ENCODE measurements at places on chromosomes 12 and 14.

GRCh38 chr14:21105095-21105494 lies 4.2 kb downstream of the TMEM253 start:
- H3K4me3 ChIP-seq: peak overlapping the region; percentile 90
- H3K27me3 ChIP-seq: no peaks in the 10 kb centered on the region
- no peak for DNase-seq
- H3K4me1 ChIP-seq: peaks cover 55% of the 10 kb centered on the region

DNA sequence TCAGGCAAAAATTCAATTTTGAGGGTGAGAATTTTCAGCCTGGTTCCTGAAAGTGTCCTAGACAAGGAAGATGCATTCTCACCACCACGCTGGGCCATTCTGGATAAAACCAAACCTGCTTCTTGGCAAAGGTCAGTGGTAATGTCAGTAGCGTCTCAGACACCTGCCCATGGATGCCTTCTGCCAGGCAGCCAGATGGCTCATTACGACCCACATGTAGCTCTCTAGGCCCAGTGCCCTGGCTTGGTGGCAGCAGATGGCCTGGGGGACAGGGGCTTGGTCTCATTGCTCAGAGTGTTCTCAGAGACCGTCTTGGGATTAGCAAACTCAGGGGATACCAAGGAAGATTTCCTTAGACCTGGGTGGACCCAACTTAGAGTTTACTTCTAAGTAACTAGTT lies 105.1 kb downstream of the ARF6 start:
- H3K36me3 ChIP-seq: peaks cover 4% of the 10 kb centered on the region
- no peak overlapping the region for H3K4me3 ChIP-seq
- no peaks in the 10 kb centered on the region for H3K27me3 ChIP-seq
- peak overlapping the region; percentile 20 for H3K27ac ChIP-seq
- no peak for DNase-seq

DNA sequence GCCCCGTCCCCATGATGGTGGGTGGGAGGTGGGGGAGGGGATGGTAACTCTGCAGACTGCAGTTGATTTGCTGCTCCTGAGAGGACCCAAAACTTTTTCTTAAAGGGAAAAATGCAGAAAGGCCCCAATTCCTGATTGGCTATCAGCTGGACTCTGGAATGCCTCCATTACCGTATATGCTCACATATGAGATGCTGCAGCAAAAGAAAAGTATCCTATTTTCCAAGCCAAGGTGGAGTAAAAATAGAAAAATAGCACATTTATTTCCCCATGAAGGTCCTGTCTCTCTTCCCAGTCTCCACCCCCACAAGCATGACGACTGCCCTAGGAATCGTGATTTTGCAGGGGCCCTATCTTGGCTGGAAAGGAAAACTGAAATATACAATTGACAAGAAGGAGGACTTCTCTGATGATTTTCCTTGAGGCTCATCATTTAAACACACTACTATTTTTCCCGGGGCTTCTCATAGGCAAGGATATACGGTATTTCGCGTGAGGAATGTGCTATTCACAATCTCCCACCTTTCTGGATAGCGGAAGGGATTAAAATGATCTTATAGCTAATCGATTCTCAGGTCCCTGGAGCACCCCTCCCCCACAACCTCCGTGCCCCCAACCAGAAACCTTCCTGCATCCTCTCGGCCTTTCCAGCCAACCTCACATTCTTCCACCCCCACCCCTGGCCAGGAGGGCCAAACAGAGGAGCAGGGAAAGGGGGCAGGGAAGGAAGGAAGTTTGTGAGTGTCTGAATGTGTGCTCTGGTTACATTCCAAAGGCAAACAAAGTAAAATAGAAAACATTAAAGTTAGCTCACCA lies 138.9 kb upstream of the CCND2 start:
- DNase-seq: no peak
- H3K4me3 ChIP-seq: no peak overlapping the region
- no peak overlapping the region for H3K27ac ChIP-seq
- H3K36me3 ChIP-seq: peaks cover 8% of the 10 kb centered on the region
- peaks cover 68% of the 10 kb centered on the region for H3K4me1 ChIP-seq

DNA sequence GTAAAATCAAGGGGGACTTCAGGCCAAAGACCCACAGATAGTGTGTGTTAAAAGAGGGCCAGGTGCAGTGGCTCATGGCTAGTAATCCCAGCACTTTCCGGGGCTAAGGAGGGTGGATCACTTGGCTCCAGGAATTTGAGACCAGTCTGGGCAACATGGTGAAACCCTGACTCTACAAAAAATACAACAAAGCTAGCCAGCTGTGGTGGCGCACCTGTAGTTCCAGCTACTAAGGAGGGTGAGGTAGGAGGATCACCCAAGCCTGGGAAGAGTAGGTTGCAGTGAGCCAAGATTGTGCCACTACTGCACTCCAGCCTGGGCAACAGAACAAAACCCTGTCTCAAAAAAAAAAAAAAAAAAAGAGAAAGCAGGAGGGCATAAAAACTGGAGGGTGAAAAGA lies 8.5 kb downstream of the VCPKMT start:
- H3K4me1 ChIP-seq: peaks cover 45% of the 10 kb centered on the region
- H3K4me3 ChIP-seq: no peak overlapping the region

DNA sequence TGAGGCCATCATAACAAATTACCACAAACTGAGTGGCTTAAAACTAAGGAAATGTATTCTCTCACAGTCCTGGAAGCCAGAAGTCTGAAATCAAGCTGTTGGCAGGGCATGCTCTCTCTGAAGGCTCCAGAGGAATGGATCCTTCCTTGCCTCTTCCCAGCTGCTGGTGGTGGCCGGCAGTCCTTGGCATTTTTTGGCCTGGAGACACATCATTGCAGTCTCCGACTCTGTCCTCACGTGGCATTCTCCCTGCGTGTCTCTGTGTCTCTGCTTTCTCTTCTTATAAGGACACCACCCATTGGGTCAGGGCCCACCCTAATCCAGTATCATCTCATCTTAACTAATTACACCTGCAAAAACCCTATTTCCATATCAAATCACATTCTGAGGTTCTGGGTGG lies 206.1 kb downstream of the SLC41A2 start:
- no peak for DNase-seq
- H3K27me3 ChIP-seq: no peaks in the 10 kb centered on the region
- H3K36me3 ChIP-seq: no peaks in the 10 kb centered on the region
- H3K27ac ChIP-seq: peak overlapping the region; percentile 17
- H3K4me3 ChIP-seq: no peak overlapping the region
- H3K4me1 ChIP-seq: peaks cover 27% of the 10 kb centered on the region

DNA sequence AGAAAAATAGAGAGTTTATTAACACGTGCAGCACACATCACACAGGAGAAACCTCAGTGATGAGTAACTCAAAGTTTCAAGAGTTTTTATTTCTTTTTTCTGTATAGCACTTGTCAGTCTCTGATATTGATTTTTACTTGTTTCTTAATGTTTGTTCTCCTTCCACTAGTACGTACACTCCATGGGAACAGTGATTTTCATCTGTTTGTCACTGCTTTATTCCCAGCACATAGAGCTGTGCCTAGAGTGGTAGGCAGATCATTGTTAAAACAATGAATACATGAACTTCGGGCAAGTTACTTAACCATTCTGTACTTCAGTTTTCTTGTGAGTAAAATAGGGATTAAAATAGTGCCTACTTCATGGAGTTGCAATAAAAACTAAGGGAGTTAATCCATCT lies 46.6 kb downstream of the ETV6 start:
- H3K4me1 ChIP-seq: peaks cover 53% of the 10 kb centered on the region
- H3K27me3 ChIP-seq: no peaks in the 10 kb centered on the region
- H3K36me3 ChIP-seq: no peaks in the 10 kb centered on the region

DNA sequence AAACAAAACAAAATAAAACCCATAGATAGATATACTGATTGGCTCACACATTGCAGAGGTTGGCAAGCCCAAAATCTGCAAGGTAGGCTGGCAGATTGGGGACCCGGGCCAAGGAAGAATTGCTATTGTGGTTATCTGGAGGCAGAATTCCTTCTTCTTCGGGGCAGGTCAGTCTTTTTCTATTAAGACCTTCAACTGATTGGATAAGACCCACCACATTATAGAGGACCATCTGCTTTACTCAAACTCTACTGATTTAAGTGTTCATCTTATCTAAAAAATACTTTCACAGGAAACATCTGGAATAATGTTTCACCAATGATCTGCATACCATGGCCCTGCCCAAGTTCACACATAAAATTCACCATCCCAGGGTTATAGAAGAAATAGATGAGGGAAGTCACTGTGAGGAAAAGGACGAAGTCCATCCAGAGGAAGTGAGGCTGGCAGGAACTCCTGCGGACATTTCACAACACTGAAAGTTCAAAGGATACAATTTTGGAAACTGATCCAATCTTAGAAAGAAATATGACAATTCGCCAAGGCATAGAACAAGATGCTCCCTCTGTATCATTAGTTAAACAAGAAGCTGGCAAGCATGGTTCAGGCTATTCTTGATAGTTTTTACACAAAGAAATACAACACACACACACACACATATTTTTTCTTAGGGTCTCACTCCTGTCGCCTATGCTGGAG lies 127.6 kb upstream of the MED13L start:
- no peaks in the 10 kb centered on the region for H3K36me3 ChIP-seq
- no peak for DNase-seq
- H3K27ac ChIP-seq: no peak overlapping the region
- no peaks in the 10 kb centered on the region for H3K27me3 ChIP-seq
- H3K4me3 ChIP-seq: no peak overlapping the region

DNA sequence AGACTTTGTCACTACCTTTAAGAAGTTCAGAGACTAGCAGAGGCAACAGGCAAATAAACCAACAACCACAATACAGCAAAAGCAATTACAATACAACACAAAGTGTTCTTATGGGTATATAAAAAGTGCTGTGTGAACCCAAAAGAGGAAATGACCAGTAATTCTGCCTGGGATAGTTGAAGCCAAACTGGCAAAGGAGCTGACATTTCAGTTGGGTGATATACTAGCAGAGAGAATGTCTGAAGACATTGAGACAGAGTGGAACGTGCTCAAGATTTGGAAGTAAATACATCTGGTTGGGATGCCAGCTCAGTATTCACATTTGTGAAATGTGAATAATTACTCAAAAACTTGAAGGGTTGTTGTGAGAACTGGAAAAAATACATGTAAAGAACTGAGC lies 80.6 kb upstream of the GTF2A1 start:
- H3K4me3 ChIP-seq: no peak overlapping the region
- DNase-seq: no peak
- H3K27ac ChIP-seq: no peak overlapping the region
- H3K4me1 ChIP-seq: peaks cover 17% of the 10 kb centered on the region
- no peaks in the 10 kb centered on the region for H3K36me3 ChIP-seq

DNA sequence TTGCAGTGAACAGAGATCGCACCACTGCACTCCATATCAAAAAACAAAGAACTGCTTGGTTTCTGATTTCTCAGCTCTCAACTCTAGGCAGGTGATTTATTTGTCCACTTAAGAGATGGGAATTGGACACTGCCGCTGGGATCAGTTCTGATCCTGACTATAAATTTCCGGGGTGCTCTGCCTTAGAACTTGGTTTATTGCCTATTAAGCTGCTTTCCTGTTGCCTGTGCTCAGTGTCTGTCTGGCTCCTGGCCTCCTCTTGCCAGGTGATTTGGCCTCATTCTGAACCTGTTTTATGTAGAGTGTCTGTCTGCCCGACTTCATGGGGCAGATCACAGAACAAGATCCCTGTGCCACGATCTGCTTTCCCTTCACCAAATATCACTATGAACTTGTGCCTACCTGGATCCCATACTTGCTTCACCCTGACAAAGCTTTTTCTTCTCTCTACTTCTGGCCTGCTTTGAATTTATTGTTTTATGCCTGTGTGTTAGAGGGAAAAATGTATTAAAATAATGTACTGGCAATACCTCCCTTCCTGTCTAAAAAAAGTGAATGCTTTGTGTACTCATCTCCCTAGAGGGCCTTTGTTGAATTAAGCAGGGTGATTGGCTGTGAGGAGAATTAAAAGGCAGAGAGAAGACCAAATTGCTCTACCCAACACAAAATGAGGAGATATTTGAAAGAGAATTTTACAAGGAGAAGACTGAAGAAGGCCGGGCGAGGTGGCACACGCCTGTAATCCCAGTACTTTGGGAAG lies 27.6 kb downstream of the CDKN1B start:
- no peak overlapping the region for H3K27ac ChIP-seq
- H3K4me3 ChIP-seq: no peak overlapping the region
- H3K36me3 ChIP-seq: peaks cover 4% of the 10 kb centered on the region
- no peak for DNase-seq
- H3K4me1 ChIP-seq: peaks cover 13% of the 10 kb centered on the region

- H3K4me3 ChIP-seq: no peak overlapping the region
- no peak for DNase-seq
- H3K36me3 ChIP-seq: no peaks in the 10 kb centered on the region
- H3K27ac ChIP-seq: no peak overlapping the region
- H3K27me3 ChIP-seq: no peaks in the 10 kb centered on the region
Observed at GRCh38 chr14:66638689-66639088, 130.7 kb downstream of the GPHN start.
